ENCODE measurements at places on chromosomes 4 and X.

GRCh38 chr4:23233596-23233995 is 540.9 kb downstream of the GBA3 start:
- DNase-seq = no peak

- no peak for DNase-seq
Measured at GRCh38 chrX:42967681-42968300, 189.8 kb upstream of the PPP1R2C start.

DNA sequence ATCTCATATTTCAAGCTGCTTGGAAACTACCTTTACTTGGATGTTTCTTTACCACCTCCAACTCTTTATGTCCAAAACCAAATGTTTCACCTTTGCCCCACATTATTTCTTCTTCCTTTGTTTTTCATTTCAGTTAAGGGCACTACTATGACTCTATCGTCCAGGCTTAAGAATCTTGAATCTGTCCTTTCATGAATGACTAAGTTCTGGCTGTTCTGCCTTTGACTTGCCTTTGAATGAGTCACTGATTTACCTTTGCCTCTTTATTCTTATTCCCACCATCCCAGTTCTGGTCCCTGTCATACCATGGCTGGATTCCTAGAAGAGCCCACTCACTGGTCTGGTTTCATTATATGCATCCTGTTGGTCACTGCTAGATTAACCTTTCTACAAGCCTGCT is 30.6 kb upstream of the PLAC1 start:
- DNase-seq = no peak

GRCh38 chr4:46554760-46555465 is 165.0 kb upstream of the GABRA2 start:
- DNase-seq = no peak

DNA sequence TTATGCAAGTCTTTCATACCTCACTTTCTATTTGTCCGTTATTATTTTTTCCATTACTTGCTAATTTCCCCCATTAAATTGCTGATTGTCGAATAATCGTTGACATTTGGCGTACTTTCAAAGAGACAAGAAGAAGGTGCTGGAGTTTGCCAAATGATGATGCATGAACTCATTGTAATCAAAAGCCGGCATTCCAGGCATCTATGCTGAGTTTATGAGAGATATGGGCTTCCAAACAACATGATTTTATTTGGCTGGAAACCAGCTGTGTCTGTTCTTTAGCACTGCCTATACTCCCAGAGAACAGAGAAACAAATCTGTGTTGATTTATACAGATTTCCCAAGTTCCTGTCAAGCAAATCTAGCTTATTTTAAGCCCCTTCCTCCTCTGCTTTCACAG is 80.8 kb upstream of the RPS6KA3 start:
- no peak for DNase-seq

GRCh38 chr4:101782546-101782945 is 8.0 kb upstream of the BANK1 start:
- DNase-seq = no peak

- DNase-seq = no peak
Measured at GRCh38 chr4:78930016-78930629, 9.1 kb downstream of the PAQR3 start.

DNA sequence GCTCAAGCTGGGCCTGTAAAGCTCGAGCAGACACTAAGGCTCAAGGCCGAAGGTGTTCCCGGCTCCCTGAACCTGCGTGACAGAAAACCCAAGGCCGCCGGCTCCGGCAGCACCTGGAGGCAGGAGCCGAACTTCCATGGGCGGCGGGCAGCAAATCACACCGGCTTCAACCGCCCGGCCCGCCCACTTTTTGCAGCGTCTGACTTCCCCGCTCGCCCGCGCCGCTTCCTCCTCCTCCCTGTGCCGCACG is 940 bp upstream of the NSD2 start:
- DNase-seq = peak; percentile 83

DNA sequence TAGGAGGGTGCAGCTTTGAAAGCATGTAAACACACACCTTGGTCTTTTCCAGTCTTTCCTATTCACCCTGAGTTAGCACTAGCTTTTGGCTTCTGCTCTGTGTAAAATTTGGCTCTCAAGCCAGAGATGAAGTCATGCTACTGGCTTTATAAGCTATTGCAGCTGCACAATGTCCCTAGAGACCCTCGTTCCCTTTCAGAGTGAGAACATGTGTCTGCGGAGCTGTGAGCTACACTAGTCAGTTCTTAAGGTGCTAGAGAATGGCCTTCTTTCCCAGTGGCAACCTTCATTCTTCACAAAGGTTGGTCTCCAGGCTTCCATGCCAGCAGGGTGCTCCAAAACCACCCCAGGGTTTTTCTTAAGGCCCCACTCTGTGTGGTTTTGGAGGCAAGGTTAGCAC is 199.1 kb downstream of the SPATA18 start:
- DNase-seq = no peak

- no peak for DNase-seq
Measured at GRCh38 chr4:127641524-127641923, 8.8 kb downstream of the INTU start.

All from activated CD8-positive, alpha-beta memory T cell treated with anti-CD3 and anti-CD28 coated beads for 1 hour (primary cell).